ENCODE measurements at places on chromosomes 12 and 14.

DNA sequence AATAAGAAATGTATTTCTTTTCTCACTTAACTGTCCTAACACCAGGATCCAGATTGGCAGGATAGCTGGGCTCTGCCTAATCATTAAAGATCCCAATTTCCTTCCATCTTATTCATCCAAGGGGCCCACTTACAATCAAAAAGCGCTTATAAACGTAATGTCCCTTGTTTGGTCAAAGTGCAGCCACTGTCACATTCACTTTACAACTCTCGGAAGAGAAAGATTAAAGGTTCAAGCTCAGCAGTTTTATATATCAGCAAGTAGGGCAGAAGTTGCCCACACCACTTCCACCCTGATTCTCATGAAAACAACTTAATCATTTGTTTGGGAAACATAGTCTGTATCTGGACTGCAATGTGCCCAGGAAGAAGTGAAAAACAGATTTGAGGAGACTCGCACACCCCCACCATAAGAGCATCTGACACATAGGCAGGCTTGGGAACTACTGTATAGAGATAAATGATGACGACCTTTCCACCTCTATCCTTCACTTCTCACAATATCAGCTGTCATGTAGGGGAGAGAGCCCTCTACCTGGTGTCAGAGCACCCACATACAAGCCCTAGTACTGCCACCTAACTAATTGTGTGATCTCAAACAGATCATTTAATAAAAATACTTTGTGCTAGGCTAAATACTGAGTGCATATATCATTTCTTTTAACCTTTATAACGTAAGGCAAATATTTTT, 80.8 kb downstream of the CAPZA3 start:
- no peak for DNase-seq

DNA sequence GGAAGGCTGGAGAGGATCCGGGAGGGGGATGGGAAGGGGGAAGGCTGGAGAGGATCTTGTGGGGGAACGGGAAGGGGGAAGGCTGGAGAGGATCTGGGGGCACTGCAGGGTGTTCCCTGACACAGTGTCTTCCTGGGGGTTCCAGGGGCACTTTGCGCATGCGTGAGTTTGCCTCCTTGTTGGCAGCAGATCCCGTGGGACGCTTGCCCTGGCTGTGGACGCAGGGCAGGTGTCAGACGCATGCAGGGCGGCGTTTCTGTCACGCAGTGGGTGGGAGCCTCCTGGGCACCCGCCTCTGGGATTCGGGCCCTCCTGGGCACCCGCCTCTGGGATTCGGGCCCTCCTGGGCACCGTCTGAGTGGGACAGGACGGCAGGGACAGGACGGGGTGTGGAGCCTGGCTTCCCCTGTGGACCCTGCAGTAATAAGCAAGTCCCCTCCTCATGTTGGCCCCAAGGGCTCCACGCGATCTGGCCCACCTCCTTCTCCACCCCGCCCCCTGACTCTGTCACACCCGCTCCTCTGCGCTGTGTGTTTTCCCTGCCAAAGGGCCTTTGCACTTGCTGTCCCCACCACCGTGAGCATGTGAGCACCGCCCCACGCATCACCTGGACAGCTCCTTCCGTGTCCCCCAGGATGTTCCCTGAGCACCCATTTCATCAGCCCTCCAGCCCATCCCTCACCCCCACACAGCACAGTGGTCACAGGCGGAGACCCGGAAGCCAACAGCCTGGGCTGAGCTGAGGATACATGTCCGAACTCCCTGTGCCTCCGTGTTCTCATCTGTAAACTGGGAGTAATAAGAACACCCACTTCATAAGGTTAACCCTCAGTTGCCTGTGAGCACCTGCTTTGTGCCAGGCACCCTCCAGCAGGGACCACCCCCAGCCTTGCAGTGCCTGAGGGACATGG, 4.4 kb downstream of the MMP17 start:
- DNase-seq: no peak

DNA sequence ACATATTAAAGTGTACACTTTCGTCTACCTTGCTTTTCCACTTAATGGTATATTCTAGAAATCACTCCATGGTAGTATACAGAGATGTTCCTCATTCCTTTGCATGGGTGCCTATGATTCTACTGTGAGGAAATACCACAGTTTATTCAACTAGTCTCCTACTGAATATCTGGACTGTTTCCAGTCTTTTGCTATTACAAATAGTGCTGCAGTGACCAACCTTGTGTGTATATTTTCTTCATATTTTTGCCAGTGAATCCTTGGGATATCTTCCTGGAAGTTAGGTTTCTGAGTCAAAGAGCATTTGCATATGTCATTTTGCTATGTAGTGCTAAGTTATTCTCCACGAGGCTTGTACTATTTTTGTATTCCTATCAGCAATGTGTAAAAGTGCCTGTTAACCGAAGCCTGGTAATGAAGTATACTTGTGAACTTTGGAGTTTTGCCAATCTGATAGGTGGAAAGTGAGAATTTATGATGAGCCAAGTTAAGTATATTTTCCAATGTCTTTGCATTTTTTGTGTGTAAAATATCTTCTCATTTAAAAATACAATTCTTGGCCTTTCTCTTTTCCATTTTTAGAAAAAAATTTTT, 31.3 kb upstream of the TMEM263 start:
- no peak for DNase-seq

DNA sequence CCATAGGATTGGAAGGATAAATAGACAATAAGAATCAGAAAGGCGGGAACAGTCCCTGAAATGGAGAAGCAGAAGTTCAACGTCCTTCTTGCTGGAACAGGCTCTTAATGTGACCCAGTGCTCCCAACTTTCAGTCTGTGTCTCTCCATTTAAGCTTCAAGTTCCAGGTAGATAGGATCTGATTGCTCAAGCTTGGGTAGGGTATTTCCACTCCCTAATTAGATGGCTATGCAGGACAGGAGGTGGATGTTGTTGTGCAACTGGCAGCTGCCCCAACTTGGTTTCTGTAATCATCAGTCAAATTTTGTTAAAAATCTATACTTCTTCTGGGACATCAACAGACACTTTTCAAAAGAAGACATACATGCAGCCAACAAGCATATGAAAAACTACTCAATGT, 266.2 kb downstream of the C12orf75 start:
- no peak for DNase-seq

DNA sequence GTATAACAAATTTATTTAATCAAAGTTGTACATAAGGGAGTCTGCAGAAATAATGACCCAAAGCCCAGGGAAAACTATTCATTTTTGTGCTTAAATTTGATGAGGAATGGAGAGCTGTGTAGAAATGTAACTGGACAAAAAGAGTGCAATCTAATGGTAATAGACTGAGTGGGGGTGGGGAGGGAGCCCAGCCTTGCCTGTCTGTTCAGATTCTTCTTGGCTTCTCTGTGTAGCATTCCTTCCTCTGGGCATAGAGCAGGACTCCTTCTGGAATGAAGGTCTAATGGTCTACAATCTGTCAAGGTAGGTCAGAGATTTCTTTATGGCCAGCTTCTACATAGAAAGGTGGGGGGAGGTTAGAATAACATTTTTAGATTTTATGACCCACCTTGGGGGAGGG, 126.1 kb downstream of the SYT10 start:
- DNase-seq: no peak

- DNase-seq: no peak
These were observed 163.1 kb downstream of the PHLDA1 start for GRCh38 chr12:75868501-75868900.

GRCh38 chr12:5585178-5585577, 153.3 kb downstream of the NTF3 start:
- no peak for DNase-seq
